ENCODE measurements at places on chromosomes 6 and 20.

- DNase-seq = no peak
Observed at GRCh38 chr6:155117785-155118184, 122.7 kb downstream of the TIAM2 start.

- DNase-seq = no peak
Observed at GRCh38 chr6:29886701-29887100, 55.6 kb upstream of the HLA-A start.

GRCh38 chr6:96974516-96974915 lies 50.0 kb downstream of the KLHL32 start:
- no peak for DNase-seq

- DNase-seq = no peak
Observed at GRCh38 chr6:28860581-28860980, 63.2 kb downstream of the TRIM27 start.

- peak; percentile 51 for DNase-seq
Observed at GRCh38 chr6:30219244-30219643, 6.0 kb upstream of the TRIM26 start.

DNA sequence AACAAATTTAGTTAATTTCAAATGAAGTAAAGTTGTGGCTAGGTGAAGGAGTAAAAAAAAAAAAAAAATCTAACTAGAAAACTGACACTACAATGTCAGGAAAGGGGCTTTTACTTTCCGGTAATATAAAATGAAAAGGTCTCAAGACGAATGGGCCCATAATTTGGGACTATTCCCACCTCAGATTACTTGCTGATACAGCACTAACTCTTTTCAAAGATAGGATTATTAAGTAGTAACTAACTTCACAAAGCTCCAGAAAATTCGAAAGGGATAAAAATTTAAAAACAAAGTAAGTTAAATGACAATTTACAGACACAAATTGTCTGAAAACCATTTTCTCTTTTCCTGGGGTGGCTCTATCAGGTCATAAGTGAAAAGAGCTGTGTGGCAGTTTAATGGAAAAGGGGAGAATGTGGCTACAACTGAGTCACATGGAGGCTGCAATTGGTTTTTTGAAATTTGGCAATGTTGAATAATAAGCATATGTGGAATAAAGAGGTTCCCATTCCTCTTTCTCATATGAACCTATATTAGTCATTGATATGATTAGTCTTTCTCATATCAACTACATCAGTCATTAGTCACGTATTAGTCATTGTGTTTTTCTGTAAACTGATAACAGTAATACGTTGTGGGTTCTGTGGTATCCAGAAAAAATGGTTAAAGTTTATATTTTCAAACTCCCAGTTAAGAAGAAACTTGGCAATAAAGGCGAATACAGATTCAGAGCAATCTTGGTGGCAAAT lies 78.0 kb downstream of the RWDD2A start:
- peak; percentile 95 for DNase-seq

DNA sequence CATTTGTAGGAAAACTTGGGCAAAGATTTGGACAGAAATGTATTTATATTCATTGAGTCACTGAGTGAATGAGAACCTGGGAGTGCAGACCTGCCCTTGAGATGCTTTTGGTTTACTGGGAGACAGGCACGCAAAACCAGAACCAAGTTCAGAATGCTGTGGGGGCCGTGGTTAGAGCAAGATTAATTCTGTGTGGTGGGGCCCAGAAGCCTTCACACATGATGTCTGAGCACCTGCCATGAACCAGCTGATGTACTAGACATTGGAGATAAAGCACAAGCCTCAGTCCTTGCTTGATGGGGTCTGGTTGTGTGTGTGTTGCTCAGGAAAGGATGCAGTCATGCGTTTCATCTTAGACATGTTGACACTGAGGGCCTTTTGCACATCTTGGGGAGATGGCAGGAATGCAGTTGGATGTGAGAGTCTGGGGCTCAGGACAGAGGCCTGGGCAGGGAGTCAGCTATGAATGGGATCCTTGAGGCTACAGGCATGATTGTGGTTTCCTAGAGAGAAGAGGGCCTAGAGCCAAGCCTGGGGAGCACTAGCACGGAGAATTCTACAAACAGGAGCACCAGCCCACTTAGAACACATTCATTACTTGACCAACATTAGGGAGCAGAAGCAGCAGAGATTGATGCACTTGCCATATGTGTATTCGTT lies 114.3 kb upstream of the TMEM181 start:
- peak; percentile 41 for DNase-seq

DNA sequence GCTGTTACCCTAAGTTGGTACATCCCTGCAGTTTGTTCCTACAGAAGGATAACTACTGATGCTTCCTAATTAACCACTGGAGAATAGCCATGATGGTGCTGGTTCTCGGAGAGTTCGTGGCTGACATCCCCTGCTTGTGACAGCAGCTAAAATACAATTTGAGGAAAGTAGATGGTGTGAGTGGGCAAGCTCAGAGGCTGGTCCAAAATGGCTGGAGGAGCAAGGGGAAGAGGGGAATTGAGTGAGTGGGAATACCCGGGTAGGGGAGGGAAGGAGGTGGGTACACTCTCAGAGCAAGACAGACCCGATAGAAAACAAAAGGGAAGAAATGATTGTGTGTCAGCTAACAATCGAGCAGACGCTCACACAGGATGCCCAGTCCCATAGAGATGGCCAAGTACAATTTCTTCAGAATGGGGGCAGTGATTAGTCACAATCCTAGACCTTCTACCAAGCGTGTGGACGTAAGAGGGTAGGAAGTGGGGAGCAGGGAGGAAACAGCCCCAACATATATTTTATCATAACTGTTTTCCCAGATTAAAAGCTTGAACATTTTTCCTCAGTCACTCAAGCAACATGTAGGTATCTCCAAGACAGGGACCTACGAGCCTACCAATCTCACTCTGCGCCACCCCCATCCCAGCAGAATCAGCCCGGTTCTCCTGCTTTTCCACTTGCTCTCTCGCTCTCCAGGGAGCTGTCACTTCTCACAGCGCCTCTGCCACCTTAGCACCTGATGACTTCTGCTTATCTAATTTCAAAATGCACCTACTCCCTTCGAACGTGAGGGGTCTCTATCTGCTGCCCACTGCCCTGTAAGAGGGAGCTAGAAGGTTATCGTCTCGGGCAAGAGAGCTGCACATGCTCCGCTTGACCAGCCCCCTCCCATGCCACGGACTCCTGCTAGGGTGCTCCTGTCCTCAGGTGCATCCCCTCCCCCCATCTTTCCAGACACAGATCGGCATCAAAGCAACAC lies 26.2 kb downstream of the RIPOR2 start:
- no peak for DNase-seq

DNA sequence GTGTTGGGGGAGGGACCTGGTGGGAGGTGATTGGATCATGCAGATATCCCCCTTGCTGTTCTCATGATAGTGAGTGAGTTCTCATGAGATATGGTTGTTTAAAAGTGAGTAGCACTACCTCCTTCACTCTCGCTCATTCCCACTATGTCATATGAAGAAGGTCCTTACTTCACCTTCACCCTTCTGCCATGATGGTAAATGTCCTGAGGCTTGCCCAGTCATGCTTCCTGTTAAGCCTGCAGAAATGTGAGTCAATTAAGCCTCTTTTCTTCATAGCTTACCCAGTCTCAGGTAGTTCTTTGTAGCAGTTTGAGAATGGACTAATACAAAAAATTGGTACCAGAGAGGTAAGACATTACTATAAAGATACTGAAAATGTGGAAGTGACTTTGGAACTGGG lies 425.9 kb downstream of the HTR1B start:
- DNase-seq = no peak

DNA sequence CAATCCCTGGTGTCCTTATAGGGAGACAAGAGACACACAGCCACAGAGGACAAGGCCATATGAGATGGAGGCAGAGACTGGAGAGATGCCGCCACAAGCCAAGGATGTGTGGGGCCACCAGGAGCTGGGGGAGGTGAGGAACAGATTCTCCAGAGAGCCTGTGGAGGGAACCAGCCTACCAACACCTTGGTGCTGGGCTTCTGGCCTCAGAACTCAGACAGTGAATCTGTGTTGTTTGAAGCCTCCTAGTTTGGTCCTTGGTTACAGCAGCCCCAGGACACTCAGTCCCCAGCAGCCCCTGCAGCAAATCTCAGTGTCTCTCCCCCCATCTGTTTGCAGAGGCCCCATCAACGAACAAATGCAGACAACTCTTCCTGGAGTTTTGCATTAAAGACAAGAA lies 73.2 kb upstream of the BHLHE23 start:
- no peak for DNase-seq

DNA sequence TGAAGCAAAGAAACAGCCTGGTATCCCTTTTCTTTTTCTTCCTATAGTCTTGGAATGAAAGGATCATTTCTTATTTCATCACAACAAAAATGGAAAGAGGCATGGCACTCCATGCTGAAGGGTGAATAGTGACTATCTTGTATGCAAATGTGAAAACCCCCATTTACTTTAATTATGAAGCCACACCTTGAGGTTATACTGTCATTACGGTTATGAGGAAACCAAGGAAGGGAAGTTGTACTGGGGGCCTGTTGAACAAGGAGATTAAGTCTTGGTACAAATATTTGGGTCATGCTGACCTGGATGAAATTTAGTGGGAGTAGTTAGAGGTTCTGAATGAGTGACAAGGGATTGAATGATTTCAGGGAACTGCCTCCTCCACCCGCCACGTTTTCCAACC lies 8.7 kb upstream of the STXBP5 start:
- DNase-seq = no peak

- no peak for DNase-seq
Observed at GRCh38 chr6:150328744-150329405, 39.9 kb upstream of the IYD start.

- no peak for DNase-seq
Observed at GRCh38 chr6:56106231-56106630, 141.1 kb downstream of the COL21A1 start.

DNA sequence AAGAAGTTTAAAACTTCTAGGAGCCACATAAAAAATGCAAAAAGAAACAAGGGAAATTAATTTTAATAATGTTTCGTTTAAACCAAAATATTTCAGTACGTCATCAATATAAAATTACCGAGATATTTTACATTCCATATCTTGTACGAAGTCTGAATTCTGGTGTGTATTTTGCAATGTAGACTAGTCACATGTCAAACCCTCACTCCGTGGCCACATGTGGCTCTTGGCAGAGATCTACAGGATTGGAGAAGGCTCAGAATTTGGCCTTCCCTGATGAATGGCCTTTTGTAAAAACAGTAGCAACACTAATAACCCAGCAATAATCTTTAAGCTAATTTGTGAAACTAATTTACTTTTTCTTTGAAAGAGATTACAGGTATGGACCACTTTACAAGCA lies 217.1 kb downstream of the PRL start:
- DNase-seq = peak; percentile 90

DNA sequence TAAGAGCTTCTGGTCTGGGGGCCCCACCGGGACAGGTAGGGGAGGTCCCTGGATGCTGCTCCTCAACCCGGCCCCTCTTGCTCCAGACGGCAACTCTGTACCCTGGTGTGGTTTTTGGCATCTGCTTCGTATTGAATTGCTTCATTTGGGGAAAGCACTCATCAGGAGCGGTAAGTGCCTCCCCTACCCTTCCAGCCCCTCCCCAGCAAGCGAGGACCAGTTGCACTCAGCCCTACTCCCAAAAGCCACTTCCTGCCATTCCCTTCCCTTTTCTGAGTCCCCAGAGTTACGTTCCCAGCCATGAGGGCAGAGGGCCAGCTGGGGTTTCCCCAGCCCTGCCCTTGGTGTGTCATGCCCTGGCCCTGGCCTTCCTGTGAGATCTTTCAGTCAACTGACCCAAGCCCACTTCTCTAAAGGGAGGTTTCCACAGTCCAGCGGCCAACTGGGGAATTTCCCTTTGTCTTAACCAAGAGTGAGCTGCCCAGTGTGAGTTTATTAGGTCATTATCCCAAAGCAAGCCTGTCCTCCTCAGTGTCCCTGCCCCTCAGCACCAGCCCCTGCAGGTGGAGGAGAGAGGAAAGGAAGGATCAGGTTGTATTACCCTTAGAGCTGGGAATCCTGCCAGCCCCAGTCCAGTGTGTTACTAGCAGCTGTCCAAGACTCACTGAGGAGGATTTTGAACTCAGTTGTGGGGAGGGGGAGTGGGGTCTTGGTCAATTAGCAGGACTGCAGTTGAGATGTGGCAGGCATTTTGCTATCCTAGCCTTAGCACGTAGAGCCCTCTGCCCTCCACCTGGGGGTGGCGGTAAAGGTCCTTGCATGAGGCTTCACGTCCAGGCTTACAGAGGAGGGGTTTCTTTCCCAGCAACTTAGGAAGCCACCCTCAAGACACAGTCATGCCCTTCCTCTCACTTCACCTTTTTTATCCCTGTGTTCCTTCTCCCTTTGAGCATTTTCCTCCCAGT lies 45.8 kb downstream of the TM9SF4 start:
- peak; percentile 87 for DNase-seq

- DNase-seq = no peak
Observed at GRCh38 chr20:62540504-62540903, 64.7 kb upstream of the GATA5 start.

DNA sequence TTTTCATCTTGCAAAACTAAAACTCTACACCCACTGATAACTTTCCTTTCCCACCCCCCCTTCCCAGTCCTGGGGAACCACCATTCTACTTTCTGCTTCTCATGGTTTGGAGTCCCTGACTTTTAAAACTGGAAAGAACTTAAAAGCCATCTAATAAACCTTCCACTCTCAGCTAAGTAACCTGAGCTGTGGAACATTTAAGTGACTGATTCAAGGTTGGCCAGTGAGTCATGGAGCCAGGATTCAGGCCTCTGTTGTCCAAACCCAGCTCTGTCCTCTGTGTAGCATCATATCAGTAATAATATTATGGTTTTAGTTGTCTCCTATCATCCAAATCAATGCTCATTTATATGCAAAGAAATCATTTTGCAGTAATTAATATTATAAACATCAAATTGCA lies 176.0 kb upstream of the NT5E start:
- DNase-seq = peak; percentile 27

Measured in iris pigment epithelial cell (primary cell).